Right kidney (tissue), 9 donors: ENCODE measurements at places on chromosomes 2 and 18.

DNA sequence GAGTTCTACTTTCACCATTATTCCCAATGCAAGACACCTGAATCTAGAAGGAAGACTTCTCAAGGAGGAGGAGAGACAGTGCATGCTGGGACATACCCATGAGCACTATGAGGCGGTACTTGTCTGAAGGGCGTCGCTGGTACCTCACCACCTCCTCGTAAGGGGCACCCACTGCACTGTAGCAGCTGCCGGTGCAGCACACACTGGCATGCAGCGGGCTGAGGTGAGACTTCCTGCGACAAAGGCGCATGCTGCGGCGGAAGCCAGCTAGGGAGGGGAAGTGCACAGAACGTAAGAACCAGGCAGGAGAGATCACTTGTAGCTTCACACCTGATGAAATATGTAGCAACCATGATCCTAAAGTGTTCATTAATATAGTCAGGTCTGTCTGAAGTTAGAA, 12.8 kb upstream of the TMEM237 start:
- no peak for DNase-seq

DNA sequence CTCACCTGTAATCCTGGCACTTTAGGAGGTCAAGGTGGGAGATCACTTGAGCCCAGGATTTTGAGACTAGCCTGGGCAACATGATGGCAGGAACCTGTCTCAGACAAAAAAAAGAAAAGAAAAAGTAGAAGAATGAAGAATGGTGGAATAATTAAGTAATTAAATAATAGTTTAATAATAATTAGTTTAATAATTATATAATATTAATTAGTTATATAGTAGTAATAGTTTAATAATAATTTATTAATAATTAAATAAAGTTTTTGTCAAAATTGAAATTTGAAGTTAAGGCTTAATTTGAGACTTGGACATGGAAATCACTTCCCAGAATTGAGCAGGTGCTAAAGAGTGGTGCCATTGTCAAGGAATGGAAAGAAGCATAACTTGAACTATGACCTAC, 52.2 kb upstream of the ABCA12 start:
- no peak for DNase-seq

GRCh38 chr2:51027968-51028367, 4.0 kb downstream of the NRXN1 start:
- DNase-seq, result no peak

DNA sequence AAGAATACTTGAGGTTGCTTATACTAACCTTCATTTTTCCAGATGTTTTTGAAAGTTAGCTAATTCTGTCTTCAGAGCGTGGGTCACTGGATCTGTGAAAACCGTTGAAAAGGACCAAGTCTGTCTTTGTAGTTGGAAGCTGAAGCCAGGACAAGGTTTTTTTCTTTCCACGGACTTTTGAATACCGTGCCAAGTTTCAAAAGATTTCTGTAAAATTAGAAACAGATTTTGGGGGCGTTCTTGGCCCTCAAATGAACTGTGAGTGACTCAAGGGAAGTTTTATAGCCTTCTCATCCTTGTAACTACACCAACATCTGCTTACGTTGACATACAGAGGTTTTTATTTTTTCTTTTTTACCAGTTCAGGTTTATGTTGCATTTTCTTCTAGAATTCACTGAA, at the start of gene FAP:
TSS of gene FAP (minus strand) at position 152 of the 400 bp plus-strand sequence. CDS start at position 34, 118 bp downstream.
- no peak for DNase-seq
